NCI-H748 treated with DMSO at 0.1 percent for 48 hours (cell line): ENCODE measurements at places on chromosomes 12 and 14.

GRCh38 chr12:28936221-28936620 lies 212.9 kb upstream of the FAR2 start:
- no peak for DNase-seq

DNA sequence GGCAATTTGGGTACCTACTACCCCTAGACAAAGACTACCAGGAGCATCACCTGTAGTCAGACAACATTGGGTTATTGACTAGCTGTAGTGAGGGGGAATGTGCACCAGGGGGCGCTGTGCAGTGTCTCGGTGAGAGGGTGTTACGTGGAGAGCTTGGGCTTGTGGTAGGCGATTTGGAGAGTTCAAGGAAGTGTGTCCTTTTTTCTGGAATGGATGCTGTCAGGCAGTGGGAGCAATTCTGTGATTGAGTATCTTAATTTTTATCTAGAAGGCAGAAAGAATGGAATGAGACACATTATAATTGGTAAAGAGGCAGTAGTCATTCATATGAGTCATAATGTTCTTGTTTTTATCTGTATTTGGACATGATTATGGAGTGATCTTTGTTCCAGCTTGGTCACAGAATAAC lies 187.7 kb downstream of the GALC start:
- peak; percentile 10 for DNase-seq

DNA sequence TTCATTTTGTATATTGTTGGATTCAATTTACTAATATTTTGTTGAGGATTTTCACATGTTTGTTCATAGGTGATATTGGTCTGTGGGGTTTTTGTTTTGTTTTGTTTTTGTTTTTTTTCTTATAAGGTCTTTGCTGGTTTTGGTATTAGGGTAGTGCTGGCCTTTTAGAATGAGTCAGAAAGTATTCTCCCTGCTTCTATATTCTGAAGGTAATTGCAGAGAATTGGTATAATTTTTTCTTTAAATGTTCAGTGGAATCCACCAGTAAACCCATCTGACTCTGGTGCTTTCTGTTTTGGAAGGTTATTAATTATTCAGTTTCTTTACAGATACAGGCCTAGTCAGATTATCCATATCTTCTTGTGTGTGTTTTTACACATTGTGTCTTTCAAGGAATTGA lies 8.9 kb downstream of the TOGARAM1 start:
- DNase-seq, result no peak

DNA sequence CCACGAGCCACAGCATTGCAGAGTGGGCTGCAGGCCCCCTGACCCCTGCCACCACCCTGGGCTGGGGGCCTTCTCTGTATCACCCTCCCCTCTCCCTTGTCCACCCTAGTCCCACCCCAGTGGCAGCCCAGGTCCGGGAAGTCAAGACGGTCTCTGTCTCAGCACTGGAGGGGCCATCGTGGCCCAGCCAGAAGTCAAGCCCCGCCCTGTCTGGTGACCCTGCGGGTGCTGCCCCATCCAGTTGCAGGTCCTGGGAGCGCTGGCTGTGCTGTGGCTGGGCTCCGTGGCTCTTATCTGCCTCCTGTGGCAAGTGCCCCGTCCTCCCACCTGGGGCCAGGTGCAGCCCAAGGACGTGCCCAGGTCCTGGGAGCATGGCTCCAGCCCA lies 2.7 kb downstream of the PLD4 start:
- DNase-seq, result no peak
